ENCODE measurements at places on chromosomes 7 and 10.

DNA sequence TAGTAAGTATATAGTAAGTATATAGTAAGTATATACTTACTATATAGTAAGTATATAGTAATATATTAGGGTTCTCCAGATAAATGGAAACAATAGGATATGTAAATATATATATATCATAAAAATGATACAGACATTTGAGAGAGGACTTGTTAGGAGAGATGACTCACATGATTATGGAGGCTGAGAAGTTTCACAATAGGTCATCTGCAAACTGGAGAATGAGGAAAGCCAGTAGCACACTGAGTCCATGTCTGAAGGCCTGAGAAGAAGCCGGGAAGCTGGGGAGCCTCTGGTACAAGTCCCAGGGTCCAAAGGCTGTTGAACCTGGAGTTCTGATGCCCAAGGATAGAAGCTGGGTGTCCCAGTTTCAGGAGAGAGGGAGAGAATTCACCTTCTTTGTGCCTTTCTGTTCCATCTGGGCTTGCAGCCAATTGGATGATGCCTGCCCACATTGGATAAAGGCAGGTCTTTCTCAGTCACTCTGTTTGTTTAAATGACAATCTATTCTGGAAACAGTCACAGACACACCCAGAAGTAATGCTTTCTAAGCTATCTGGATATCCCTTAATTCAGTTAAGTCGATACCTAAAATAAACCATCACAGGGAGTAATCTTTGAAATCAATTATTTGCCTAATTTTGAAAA lies 205.5 kb upstream of the CDC14C start:
- no peak for DNase-seq

DNA sequence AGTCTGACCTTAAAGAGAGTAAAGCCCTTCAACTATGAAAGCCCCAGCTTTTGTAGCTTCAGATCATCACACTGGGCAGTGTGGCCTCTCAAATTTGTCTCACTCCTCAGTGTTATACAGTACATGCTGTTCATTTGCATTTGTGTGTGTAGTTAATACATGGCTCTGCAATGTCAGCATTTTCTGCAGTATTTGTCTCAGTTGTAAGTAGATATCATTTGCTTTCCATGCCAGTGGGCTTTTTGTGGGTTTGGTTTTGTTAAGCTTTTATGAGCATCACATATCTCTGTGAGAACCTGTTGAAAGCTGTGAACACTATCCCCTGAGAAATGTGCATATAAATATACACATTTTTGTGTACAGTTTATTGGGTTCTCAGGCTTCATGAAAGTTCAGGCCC lies 57.0 kb downstream of the ZNF277 start:
- no peak for DNase-seq

DNA sequence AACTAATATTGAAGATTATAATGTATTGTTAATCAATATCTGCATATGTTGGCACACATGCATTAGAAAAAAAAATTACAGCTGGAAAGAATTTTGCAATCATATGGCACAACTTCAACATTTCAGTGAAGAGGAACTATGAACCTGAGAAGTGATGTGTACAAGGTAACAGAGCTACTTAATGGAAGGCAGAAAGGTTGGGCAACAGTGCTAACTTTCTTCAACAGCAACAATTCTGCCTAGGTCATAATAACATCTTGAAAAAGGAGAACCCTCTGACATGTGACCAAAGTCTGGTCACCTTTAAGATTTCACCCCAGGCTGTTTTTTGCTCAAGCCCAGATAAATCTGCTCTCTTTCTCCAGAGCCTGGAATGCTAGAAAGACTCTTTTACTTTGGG lies 47.9 kb upstream of the SKAP2 start:
- DNase-seq, result no peak

- DNase-seq, result no peak
Observed at GRCh38 chr7:112792441-112792840, 2.2 kb upstream of the TMEM168 start.

DNA sequence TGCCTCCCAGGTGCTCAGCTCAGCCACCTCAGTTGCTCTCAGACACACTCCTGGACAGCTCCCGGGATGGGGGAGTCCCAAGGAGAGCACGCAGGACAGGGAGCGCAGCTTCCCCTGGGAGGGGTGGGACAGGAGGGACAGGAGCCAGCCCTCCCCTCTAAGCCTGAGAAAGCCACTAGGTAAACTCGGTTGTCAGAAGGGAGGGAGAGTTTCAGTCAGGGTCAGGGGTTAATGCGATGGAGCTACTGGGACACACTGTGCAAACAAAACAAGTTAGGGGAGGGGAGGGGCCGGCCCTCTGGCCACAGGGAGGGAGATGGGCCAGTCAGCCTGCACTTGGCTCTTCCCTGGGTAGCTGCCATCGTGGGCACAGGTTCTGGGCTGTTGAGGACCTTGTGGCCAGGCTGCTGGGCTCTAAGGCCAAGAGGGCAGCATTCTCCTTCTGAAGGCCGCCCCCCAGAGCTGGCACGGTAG lies 31.1 kb downstream of the KAZALD1 start:
- DNase-seq, result no peak

DNA sequence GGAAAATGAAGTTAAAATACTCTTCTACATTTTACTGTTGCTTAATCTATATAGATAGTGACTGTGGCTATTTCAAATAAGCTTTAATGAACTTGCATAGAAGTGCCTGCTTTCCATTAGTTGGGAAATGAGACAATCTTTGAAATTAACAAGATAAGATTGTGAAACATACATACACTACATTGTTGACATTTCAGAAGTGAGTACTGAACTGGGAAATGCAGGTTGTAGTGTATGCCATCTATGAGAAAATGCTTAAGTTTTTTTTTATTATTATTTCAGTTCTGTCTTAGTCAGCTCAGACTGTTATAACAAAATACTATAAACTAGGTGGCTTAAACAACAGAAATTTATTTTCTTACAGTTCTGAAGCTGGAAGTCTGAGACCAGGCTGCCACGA lies 49.6 kb upstream of the CSTF2T start:
- DNase-seq, result no peak

GRCh38 chr10:36872702-36873393 lies 252.6 kb upstream of the ANKRD30A start:
- DNase-seq, result no peak

- no peak for DNase-seq
Observed at GRCh38 chr7:116525298-116525912, 569 bp downstream of the CAV1 start.

DNA sequence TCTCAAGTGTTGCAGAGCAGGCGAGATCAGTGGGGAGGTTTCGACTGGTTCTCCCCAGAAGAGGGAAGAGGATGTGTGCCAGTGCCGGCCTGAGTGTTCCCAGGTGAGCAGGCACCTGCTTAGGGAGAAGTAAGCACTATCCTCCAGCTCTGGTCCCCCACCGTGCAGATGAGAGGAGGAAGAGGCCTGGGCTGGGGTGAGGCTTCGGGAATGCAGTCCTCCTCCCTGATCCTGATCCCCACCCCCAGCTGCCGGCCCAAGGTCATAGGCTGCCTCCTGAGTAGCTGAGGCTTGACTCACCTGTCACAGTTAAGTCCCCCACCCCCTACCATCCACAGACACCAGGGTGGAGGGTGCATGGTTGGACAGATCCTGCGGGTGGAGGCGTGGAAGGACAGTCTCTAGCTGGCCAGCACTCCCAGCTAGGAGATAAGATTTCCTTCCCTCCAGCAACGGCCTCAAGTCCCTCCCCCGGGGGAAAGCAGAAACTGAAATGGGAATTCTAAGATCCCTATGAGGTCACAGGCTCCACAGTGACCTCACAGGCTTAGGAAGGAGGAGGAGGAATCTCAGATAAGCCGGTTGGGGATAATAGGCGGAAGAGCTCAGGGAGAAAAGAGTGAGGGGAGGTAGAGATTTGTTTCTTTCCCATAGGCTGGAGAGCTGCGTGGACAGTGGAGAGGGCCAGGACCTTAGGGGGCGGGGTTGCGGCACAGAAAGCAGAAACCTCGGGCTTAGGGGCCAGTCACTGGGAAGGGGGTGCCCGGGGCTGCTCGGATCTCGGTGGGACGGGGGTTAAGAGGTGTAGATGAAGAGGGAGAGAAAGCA lies 1.0 kb downstream of the LRCH4 start:
- no peak for DNase-seq

- no peak for DNase-seq
Observed at GRCh38 chr10:82409671-82410070, 534.7 kb downstream of the NRG3 start.

- DNase-seq, result no peak
Observed at GRCh38 chr10:95820363-95820762, 64.4 kb downstream of the ENTPD1 start.

DNA sequence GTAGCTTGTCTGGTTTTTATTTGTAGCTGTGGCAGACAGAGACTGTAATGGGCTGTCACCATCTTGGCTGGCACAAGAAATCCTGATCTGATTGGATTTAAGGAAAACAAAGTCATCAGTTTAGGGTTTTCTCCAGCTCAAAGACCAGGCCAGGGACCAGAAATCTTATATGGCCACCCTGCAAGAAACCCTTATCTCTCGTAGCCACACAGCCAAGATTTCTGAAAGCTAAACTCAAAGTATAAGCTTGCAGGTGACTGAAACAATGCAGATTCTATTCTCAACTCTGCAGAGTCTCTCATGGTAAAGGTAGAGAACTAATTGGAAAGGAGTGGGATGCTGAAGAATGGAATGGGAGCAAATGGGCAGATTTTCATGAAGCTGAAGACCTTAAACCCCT lies 3.2 kb upstream of the ASB13 start:
- DNase-seq, result no peak

GRCh38 chr7:101558742-101559325 lies 70.3 kb downstream of the MYL10 start:
- DNase-seq, result no peak

All from activated CD4-positive, CD25-positive, alpha-beta regulatory T cell (primary cell).